ENCODE measurements at places on chromosomes 5 and 9.
A peak's percentile ranks its signal among the peaks of the same experiment; 100 is the strongest.

DNA sequence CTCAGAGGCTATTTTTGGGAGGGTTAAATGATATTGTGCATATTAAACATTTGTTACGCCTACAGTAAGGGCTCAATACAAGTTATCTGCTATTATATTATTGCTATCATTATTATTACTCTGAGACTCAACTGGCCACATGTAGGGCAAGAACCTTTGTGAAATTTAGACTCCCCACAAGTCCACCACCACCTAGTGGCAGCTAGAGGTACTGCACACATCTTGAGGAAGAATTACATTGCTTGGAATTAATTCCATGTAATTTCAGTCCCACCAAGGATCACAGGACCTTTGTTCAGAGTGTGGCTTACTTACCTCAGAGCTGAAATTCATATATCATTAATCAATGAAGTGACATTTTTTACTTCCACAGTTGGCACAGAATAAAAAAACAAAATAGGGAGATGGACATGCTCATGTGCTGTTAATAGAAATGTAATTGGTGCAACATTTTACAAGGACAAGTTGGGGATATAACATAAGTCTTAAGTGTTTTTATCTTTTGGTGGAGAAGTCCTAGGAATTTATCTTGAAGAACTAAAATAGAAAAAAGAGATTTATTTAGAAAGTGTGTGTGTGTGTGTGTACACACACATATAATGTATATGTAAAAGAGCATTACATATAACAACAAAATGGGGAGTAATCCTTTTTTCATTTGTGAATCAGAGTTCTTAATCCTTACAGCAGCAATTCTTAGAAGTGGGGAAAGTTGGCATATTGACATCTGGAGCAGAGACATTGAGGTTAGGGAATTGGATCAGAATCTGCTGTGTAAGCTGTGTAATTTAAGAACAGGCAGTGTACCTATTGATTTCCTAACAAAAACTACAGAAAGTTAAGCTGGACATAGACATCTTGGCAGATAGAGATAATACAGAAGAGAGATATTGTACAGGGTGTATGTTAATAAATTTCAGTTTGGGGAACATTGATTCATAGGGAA is 11.2 kb downstream of the MSANTD3 start:
- peak; percentile 65 for DNase-seq

DNA sequence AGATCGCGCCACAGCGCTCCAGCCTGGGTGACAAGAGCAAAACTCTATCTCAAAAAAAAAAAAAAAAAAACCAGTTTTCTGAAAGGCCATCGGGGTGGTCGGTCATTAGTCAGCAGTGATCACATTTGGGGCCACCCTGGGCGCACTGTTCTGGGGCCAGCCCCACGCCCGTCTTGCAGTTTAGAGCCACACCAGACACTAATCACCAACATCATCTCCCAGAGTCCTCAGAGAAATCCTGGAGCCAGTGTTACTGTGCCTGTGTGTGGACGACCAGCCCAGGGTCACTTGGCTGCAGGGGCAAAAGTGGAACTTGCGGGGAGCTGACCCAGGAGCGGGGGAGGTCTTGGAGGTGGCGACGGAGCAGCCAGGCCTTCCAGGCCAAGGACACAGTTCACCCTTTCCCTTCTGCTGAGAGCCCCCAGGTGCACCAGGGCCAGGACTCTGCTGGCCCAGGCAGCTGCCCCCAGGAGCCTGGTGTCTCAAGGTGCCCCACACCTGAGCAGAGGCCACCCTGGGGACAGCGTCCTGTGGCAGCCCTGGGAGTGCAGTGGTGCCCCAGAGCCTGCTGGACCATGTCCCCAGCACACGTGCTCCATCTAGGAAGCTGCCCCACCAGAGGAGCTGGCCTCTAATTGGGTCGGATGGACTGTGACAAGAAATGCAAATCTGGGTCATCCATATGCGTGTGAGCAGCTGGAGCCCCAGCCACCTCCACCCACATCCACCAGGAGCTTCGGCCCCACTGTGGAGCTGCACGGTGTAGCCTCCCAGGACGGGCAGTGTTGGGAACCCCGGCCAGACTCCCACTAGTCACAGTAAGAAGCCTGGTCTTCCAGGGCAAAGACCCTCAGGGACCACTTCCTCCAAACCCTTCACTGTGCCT is 51.1 kb downstream of the NEK6 start:
- DNase-seq, result no peak

- no peak for DNase-seq
These were observed 244.1 kb upstream of the PRR16 start for GRCh38 chr5:120219988-120220387.

DNA sequence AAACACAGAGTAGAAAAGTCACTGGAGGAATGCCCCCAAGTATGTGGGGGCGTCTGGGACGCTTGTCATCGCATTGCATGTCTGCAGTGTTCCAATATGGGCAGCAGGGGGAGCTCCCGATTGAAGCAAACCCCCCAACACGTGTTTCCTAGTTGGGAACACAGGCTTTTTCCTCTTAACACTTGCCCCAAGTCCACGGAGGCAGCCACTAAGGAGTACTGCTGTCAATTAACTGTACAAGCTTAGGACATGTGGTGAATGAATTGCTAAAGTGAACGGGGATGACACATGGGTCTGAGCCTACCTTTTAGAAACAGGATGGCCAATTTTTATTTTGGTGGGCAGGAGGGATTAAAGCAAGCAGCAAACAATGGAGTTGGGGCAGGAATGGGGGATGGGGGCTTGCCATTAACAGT is 2.2 kb downstream of the GABRB2 start:
- DNase-seq, result no peak

GRCh38 chr5:155508673-155509072 is 495.1 kb downstream of the KIF4B start:
- DNase-seq, result no peak

DNA sequence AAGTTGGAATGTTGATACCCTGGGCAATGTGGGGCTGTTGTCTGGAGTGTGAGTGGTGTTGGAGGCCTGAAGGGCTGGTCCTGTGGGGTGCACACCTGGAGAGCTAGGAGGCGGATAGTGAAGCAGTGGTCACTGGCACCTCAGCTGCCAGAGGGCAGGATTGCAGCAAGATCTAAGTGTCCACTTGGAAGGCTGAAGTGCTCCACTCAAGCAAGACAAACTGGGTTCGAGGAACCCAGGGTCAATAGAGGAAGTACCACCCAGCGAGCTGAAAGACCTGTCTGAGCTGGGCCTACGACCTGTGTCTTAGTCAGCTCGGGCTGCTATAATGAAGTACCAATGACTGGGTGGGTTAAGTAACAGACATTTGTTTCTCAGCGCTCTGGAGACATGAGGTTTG is 39.7 kb upstream of the TJP2 start:
- no peak for DNase-seq

DNA sequence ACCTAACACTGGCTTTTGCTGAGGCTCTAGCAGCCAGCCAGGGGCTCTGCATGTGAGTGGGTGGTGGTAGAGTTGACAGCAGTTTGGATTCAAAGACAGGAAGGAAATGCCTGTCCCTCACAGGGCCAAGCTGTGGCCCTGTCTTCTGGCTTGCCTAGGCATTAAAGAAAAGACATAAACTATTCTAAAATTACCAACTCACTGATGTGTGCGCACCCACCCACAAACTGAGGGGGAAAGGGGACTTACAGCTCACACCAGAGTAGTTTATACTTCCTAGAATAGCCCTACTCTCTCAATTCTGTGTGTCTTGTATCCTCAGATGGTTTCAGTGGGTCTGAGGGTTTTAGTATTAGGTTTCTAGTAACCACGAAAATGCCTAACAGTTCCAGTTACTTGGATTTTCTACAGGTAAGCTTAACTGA is 18.3 kb upstream of the IL13 start:
- DNase-seq, result no peak

GRCh38 chr9:2396622-2397285 is 224.8 kb upstream of the VLDLR start:
- DNase-seq, result no peak

DNA sequence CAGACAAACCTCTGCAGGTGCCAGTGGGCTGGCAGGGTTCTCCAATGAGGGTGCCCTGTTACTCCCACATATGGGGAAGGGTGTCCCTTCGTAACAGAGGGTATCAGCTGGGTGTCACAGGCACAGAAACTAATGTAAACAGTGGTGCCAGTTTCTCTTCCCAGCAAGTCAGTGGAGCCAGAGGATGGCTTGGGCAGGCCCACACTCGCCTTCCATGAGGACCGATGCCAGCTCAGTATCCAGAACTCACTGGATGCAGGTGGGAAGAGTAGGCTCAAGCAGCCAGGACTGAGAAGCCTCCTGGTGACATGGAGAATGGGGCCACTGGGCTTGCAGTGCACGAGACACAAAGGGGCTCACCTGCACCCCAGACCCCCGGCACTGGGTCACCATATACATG is 30.4 kb downstream of the FSTL4 start:
- DNase-seq, result no peak

GRCh38 chr9:133640160-133640559 is 4.0 kb downstream of the DBH start:
- DNase-seq, result no peak

DNA sequence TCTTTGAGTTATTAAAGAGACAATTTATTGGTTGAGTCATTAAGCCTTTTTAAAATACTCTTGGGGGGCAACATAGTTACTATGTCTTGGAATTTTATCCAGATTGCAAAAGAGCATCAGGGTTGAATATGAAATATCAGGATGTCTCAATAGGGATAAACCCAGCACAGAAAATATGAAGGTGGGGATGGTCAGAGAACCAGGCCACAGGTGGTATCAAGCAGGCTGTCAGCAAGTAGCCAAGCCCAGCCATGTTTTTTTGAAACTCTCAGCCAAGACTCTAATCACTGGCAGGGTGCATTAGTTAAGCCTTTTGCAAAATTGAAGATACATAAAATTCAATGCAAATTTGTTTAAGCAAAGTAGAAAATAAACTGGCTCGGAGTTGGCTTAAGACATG is 468.9 kb downstream of the DTWD2 start:
- no peak for DNase-seq

GRCh38 chr9:108688051-108688450 is 167.7 kb downstream of the ACTL7B start:
- DNase-seq, result no peak

DNA sequence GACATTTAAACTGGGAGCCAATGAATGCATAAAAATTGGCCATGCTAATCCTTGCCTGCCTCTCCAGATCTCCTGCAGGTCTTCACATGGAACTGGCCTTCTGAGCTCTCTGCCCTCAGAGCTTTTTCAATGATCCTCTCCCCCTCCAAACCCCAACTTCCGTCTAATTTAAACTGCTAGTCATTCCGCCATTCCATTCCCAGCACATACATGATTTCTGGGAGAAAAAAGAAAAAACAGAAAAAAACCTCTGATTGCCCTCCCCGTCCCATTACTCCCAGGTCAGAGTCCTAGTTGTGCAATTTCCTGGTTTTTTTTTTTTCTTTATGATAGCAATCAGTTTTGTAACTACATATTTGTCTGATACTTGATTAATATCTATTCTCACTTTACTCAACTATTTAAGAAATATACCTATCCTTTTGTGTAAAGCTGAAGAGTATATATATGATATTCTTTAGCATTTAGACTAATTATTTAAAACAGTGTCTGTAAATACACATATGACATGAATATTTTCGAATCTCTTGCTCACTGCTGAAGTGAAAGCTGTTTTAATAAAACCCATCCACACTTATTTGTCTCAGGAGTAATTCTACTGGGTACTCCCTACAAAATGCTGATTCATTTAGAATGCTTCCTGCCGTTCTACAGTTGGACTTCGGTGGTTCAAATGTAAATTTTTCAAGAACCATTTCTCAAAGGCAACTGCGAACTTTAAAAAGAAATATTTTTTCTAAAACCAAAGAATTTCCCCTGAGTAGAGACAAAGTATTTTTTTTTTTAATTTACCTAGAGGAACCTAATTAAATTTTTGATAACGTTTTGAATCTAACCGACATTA is 1.6 kb downstream of the HINT1 start:
- DNase-seq, result no peak

DNA sequence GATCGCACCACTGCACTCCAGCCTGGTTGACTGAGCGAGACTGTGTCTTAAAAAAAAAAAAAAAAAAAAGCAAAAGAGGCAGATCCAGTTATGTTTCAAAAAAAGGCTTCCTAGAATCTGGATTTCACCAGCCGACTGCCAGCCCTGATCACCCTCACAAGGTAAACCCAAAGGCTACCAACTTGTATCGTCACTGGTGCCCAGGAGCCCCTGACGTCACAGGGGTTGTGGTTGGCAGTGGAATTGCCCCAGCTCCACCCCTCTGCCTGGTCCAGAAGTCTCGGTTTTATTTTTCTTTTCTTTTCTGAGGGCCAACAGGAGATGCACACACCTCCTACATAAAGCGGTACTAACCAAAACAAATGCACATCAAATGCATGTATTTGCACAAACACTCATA is 6.0 kb upstream of the LMX1B start:
- DNase-seq, result no peak

- no peak for DNase-seq
These were observed 14.9 kb upstream of the TCOF1 start for GRCh38 chr5:150342583-150342982.

- DNase-seq, result no peak
These were observed 21.8 kb downstream of the C9 start for GRCh38 chr5:39342460-39342859.

DNA sequence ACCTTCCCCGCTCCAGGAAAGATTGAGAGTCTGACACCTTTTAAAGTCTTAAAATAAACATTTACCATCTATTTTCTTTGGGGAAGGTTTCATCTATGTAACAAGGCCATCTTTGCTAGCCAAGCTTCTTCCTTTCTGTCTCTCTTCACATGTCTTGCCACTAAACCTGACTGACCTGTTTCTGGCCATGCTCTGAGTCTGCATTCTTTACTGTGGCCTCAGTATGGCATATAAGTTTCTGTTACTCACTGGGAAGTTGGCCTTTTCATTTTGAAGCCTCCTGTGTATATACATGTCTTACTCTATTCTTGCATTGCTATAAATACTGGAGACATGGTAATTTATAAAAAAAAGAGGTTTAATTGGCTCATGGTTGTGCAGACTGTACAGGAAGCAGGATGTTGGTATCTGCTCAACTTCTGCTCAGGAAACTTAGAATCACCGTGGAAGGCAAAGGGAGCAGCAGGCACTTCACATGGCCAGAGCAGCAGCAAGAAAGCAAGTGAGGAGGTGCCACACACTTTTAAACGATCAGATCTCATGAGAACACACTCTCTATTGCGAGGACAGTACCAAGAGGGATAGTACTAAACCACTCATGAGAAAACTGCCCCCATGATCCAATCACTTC is 48.1 kb downstream of the KCNV2 start:
- no peak for DNase-seq
